Stimulated activated naive CD8-positive, alpha-beta T cell treated with anti-CD3 and anti-CD28 coated beads, Interleukin-15, amount 100 ng/mL, for 72 hours (primary cell): ENCODE measurements at places on chromosomes 7 and 10.

DNA sequence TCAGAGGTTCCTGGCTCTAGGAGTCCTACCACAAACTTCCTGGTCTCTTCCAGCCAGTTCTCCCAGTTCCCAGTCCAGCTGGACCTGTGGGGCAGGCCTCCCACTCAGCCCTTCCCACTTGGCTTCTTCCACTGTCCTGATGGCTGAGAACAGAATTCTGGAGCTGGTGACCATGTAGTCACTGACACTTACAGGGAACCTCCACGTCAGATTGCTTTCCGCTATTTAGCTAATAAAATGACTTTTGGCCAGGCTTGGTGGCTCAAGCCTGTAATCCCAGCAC, 63.5 kb upstream of the ZRANB1 start:
- DNase-seq: no peak

DNA sequence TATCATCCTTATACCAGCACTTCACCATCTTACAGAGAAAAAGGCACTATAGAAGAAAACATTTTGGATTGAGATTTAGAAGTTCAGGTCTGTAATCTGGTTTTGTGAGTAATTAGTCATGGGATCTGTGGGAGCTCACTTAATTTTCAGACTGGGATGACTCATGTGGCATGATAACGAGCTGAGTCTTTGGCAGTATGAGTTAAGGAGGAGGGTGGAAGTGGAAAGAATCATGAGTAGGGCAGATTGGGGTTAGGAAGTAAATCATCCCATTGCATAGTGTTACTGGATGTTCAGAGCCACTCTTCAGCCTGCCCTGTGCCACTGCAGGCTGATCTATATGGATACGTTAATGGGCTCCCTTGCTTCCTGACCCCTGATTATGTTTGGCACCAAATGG, 64.9 kb downstream of the ZNF92 start:
- no peak for DNase-seq

DNA sequence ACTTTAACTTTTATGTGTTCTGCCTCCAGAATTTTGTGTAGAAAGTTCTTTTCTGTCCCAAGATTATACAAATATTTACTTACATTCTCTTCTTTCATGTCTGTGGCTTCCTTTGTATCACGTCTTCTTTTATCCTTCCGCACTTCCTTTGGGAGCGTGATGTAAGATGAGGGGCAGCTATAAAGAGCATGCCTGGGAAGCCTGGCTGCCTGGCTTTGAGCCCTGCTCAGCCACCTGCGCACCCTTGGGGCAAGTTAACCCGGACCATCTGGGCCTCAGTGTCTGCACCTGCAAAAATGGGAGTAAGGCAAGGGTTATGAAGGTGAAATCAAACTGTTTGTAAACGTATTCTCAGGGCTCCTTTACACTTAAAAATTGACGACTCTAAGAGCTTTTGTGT, 25.2 kb downstream of the PALD1 start:
- DNase-seq: no peak

GRCh38 chr7:158519633-158520174, 67.9 kb downstream of the PTPRN2 start:
- no peak for DNase-seq

- no peak for DNase-seq
Observed at GRCh38 chr7:20217193-20217948, at the start of gene MACC1. Gene MACC1, minus strand, starts transcription at chr7:20217384. Its CDS starts 55,522 bp downstream, at chr7:20161862.
